Neural progenitor cell (in vitro differentiated cells): ENCODE measurements at places on chromosomes 4 and X. TPM values are rescaled to one million over a fixed set of nuclear protein-coding genes. Genes with fewer than 3 reads are reported as not detected.

Gene C4orf54
- not detected in 2 replicates for total RNA-seq

Gene HPRT1
- 16.3 and 20.9 TPM in 2 replicates for total RNA-seq

Gene SPATA4
- 0.09 TPM in 1 of 2 replicates, not detected in the other for total RNA-seq

Gene GLUD2
- total RNA-seq = 7.5 and 8.9 TPM in 2 replicates

Gene STK32B
- 2.5 and 2.6 TPM in 2 replicates for total RNA-seq

Gene MAGEC3
- total RNA-seq = not detected in 2 replicates
